ENCODE measurements at places on chromosomes 12 and 14.

DNA sequence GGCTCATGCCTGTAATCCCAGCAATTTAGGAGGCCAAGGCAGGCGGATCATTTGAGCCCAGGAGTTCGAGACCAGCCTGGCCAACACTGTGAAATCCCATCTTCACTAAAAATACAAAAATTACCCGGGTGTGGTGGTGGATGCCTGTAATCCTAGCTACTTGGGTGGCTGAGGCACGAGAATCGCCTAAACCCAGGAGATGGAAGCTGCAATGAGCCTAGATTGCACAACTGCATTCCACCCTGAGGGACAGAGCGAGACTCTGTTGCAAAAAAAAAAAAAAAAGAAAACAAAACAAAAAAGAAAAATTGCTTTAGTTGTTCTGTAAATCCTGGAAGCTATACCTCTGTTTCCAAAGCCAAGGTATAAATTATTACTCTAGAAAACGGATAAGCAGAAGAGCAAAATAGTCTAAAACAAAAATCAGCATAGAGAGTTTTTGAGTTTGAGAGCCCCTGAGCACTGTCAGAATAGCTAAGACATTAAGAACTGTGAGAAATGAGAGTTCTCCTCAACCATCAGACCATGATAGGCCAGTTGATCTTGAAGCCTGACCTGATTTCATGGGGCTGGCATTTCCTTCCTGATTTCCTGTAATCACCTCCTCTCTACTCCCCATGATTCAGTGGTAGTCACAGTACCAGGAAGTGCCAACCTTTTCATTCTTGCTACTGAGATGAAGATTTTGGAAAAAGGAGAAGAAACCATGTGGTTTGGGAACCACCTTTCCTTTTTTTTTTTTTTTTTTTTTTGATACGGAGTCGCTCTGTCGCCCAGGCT, 31.7 kb downstream of the ATP2A2 start:
- DNase-seq: no peak

GRCh38 chr12:64923536-64923935, 99.1 kb downstream of the TBC1D30 start:
- DNase-seq: no peak

DNA sequence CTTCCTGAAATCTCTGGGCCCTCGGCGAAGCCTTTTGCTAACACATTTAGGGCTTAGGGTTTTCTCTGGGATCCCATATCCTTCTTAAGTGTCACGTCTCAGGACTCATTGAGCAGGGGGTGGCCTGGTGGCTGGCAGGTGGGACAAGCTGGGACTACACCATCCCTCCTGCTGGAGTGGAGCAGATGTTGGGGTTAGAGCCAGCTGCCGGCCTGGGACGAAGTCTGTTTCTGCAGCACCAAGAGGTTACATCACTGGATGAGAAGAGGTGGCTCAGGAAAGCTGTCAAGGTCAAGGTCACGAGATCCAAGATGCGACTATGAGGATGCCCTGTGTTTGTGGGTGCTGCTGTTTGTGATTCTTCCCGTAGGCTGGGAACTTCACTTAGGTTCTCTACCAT, 16.3 kb downstream of the SMCO2 start:
- DNase-seq: no peak

- no peak for DNase-seq
Observed at GRCh38 chr12:47297993-47298392, 218.2 kb upstream of the AMIGO2 start.

DNA sequence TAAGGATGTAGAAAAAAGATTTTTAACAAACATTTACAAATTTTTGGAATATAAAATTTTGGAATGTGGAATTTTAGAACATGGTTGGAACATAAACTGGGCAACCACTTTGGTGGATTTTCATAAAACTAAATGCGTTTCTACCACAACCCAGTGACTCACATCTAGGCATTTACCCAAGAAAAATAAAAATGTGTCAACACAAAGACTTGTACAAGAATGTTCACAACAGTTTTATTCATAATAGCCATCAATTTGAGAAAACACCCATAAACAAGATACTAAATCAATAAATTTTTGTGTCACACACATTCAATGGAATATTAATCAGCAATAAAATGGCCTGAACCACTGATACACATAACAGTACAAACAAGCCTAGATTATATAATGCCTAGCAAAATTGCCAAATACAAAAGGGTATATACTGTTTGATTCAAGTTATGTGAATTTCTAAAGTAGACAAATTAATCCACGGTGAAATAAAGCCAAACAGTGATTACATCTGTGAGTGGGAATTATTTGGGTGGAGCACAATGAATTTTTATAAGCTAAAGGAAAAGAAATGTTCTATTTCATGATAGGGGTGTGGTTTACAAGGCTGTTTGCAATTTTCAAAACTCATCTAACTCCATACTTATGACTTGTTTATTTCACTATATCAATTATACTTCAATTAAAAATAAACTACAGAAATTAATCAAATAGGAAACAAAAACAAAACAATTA, 415.2 kb upstream of the OR4E1 start:
- DNase-seq: no peak

- no peak for DNase-seq
Observed at GRCh38 chr12:128265566-128265965, 1.4 kb upstream of the TMEM132C start.

DNA sequence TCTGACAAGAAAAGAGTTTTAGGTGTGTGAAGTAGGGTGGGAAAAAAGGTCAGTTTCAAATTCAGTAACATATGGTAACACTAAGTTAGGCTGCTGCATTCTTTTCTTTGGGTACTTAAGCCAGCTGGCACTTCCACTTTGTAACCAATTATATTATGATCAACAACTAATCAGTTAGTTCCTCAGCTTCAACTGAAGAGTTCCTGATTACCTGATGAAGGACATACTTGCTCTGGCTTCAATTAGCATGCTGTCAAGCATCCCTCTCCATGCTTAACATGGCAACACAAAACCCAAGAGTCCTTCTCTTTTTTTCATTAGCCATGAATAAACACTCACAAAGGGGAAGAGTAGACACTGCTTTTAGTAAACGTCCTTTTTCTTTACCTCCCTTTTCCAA, 6.8 kb upstream of the KANSL2 start:
- no peak for DNase-seq

GRCh38 chr12:108799401-108800243, 57.8 kb downstream of the SSH1 start:
- DNase-seq: no peak

DNA sequence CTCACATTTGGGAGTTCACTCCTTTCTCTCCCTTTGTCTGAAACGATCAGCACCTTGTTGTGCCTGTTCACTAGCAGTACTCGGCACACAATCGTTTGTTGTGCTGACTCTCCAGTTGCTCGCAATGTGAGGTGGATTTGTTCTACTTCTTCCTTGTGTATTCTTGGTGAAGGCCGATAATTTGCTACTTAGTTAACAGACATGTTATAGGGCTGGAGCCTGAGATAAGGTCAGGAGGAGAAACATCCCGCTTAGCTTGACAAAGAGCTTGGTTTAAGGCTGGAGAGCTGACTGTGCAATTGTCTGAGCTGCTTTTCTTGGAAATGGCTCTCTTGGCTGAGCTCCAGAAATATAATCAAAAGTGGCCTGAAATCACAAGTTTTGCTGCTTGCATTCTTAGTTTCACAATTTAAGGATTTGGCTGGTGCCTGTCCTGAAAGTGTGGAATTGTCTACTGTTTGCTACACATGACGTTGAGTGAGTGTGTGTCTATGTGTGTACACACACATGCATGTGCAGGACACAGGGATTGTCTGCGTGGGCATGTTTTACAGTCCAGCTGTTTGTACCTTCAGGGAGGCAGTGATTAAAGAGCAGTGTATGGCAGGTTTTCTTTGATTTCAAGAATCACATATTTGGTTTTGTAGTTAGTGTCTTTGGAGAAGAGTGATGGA, 77.7 kb downstream of the ARF6 start:
- DNase-seq: no peak

DNA sequence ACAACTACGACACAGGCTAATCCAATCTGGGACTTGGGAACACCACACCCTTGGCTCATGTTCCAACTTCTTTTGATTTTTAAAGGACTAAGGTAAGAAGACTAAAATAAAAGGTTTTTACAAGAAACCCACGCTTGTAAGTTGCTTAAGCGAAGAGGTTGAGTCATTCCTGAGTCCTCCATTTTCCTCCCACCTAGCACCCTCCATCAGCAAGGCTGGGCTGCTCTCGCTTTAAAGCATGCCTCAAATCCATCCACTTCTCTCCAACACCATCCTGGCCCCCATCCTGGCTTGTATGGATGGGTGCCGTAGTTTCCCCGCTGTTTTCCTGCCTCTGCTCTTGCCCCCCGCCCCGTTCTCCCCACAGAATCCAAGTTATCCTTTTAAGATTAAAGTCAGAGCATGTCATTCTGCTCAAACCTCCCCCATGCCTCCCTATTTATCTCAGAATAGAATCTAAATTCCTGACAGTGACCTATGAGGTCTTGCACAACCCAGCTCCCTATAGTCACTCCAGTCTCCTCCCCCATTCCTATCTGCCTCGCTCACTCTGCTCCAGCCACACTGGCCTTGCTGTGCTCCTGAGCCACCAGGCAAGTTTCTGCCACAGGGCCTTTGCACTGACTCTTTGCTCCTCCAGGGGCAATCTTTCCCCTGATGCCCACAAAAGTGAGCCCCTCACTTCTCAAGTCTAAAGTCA, 34.5 kb downstream of the SCARB1 start:
- DNase-seq: peak; percentile 52

- peak; percentile 39 for DNase-seq
Observed at GRCh38 chr12:131559517-131560516, 151.1 kb upstream of the SFSWAP start.

GRCh38 chr12:75859868-75860267, 171.7 kb downstream of the PHLDA1 start:
- DNase-seq: no peak

Measured in SW480 (cell line).